GM12892 (cell line): ENCODE measurements at places on chromosomes 1 and 21.

- no peak for DNase-seq
These were observed 353.0 kb downstream of the TGFB2 start for GRCh38 chr1:218698141-218698540.

- DNase-seq, result no peak
These were observed 45.3 kb upstream of the CTBS start for GRCh38 chr1:84619383-84620102.

- DNase-seq, result no peak
These were observed 7.4 kb downstream of the NR5A2 start for GRCh38 chr1:200034761-200035396.

GRCh38 chr1:66251546-66251945 is 282.4 kb upstream of the SGIP1 start:
- no peak for DNase-seq

DNA sequence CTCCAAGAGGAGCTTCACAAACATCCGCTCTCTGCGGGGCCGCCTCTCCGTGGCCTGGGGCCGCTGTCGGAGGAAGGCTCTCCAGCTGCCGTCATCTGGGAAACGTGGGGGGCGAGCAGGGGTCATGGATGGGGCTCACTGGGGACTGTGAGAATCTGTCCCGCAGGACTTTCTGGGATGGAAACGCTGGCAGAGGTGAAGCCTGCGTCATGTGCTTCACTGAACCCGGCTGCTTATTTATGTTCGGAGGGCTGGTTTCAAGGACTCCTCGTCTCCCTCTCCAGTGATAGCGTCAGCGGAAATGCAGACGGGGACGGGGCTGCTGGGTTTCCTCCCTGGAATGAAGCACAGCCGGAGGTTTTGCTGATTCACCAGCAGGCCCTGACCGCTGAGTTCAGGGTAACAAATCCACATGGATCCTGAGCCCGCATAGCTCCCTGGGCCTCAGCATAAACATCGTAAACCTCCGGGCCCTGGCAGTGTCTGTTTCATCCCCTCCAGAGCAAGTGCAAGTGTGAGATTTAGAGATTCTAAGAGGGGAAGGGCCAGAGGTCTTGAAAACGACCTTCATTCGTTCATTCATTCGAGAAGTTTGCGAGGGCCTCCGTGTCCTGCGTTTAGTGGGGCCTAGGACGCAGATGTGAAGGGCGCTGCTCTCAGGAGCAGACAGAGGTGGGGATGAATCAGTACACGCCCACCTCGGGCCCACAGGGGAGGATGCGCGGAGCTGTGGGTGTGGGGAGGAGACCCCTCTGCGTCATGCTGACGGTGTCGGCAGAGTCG is 7.0 kb upstream of the POFUT2 start:
- DNase-seq, result no peak

DNA sequence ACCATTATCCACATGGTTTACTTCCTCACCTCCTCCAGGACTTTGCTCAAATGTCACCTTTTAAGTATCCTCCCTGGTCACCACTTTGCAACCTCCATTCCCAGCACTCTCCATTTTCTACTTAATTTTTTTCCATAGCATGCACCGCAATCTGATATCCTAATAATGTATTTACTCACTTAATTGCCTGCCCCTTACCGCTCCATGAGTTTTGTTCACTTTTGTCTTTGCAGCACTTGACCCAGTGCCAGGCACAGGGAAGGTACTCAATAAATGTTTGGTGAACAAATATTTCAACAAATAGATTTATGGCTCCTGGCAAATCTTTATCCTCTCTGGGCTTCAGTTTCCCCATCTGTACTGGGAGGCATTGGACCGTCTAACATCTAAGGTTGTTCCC is 53.6 kb downstream of the UBE2T start:
- DNase-seq, result no peak

- no peak for DNase-seq
These were observed 833.3 kb upstream of the PRMT6 start for GRCh38 chr1:106223213-106223612.

DNA sequence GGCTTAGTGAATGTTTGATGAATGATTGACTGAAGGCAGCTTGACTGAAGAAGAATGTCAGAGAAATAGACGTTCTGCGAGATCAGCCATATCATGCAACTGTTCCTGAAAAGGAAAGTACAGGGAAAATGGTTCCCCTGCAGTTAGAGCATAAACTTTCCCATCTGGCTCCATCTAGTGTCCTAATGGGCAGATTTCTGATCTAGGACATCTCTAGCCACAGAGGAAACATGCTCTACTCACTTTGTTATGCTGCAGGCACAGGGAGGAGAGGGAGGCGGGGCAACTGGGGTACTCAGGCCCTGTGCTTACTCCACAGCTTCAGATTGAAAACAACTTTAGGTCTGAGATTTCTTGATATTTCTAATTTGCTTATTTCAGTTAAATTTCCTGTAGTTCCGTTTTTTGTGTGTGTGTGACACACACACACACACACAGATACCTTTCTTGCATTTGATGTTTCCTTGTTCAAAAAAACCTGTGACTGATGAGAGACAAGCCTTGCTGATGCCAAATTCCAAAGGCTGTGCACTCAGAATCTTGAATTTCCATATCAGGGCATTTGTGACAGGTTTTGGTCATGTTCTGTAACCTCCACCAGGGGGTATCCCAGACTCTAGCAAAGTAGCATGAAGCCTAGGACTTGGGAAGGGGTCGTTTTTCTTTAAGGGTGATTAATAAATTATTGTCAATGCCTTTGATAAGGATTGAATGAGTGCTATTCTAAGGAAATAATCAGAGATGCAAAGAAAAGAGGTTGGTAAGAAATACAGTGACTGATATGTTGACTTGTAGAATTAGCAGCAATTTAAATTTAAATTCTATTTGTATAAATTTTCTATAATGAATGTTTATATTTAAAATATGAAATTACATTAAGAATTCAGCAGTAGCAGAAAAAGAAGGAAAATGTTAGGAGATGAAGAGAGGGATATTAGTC is 139.7 kb upstream of the BEND5 start:
- DNase-seq, result no peak

DNA sequence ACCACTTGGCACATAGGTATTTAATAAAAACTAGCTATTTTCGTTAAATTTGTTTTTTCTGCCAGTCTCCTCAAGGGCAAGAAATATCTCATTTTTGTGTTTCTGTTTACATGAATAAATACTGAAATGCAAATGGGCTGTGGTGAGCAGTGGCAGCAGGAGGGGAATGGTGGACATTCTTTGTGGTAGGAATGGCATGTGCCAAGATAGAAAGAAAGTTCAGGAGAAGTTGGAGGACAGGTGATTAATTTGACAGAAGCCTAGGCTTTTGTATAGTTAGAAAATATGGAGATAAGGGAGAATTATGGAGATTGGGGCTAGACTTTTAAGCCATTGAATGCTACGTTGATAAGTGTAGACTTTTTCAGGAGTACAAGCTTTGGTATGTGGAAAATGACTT is 8.6 kb downstream of the RAP1A start:
- no peak for DNase-seq

DNA sequence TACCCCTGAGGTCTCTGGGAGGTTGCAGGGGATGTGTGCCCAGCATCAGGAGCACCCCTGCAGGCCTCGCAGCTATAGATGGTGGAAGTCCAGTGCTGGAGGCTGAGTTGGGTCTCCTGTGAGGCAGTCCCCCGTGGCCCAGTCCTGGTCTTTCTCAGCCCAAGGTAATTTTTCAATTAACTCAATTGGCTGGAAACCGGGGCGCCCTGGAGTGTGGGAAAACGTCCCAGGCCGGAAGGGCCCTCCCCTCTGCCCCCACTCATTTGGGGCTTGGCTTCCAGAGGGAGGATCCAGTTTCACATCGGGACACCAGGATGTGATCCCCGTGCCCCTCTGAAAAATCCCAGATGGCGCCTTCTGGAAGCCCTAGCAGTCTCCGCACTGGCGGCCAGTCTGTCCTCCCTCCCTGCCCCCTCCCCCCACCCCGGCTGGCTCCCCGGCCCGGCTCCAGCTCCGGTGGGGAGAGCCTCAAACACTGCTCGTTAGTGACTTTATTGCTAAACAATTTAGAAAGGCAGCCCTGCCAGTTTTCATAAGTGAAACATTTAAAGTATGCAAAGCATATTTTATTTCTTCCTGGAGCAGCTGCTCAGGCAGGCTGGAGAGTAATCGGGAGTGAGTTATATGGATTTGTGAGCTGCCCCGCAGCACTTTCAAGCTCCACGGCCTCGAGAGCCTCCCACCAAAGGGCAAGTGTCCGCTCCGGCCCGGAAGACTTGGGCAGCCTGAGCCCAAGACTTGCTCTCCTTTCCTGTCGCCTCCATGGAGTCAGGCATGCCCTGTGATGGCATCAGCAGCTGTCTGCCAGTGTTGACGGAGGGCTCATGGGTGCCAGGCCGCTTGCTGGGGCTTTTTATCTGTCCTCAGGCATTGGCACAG is 208.2 kb upstream of the TMEM51 start:
- no peak for DNase-seq

DNA sequence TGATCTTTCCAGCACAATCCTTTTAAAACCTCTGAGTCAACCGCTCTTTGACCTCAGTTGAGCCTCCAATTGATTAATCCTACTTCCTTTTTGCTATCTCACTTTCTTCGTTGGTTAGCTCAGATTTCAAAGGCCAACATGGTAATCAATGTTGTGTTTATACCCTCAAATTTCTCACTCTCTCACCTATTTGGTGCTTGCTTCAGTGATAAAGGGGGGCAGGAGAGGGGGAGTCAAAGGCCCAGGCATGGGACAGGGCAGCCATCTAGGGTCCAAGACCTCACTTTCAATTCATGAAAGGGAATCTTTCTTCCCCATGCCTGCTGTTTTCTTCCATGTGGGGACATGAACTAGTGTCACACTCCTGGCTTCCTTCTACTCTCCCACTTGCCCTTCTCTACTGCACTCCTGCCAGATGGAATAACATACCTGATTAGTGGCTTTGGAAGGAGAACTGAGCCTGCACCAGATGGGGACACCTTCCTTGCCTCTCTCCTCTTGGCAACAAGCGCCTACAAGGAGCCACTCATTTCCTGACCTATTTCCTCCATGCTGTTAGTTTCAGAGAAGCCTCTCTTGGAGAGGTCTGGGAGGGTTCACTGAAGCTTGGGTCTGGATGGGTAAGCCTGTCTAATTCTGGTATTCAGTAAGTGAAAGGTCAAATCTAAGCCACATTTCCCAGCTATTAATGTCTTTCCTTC is 73.3 kb upstream of the ARHGAP29 start:
- DNase-seq, result no peak

DNA sequence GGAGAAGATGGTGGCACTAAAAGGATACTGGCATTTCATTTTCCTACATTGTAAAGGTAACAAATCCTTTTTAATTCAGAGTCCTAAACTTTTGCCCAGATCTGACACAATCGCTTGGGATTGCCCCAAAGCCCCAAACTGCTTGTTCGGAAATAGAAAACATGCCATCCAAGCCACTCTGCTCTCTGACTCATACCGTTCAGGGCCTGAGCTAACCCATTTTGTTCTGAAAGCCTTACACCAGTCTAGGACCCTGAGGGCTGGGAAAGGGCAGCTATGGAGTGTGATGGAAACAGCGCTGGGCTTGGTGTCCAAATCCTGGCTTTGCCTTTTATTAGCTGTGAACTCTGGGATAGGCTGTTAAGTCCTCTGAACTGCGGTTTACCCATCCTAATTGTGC is 159.4 kb upstream of the UBE2U start:
- DNase-seq, result no peak

GRCh38 chr1:116316373-116316772 is 56.7 kb upstream of the ATP1A1 start:
- DNase-seq, result no peak
